ENCODE measurements at places on chromosomes 3 and 15. TPM values are rescaled to one million over a fixed set of nuclear protein-coding genes. Genes with fewer than 3 reads are reported as not detected.

- no peaks in the 10 kb centered on the region for H3K27me3 ChIP-seq
- H3K4me1 ChIP-seq: no peaks in the 10 kb centered on the region
- H3K36me3 ChIP-seq: no peaks in the 10 kb centered on the region
- no peak overlapping the region for H3K27ac ChIP-seq
These were observed 4.8 kb upstream of the DAZL start for GRCh38 chr3:16609927-16610580.

DNA sequence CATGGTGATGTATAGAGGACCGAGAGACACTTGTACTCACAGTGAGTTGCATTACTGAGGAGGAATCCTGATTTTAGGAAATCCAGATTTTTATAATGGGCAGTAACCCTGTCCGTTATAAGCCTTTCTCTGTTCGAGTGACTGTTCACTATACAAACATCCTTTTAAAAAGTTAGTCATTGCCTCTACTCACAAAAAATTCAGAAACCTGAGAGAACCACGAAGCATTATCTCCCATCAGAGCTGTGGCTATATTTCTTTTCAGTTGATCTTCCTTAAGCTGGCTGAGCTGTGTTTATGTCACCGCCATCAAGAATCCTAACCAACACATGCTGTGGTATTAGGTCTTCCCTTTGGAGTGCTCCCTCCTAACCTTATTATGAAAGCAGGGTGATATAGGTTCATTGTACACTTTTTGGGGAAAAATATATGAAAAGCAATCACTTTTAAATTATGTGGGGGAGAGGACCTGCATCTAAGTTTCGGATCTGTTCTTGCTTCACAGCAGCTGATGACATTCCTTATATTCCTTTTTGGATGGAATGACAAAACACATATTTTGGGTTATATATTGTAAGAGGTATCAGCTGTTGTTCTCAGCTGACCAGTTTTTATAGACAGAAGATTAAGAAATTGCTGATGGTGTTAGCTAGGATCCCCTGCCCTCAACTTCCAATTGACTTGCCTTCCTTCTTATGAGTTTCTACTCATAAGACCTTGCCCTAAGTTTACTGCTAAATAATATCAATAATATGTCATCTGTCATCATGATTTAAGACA, 465.9 kb upstream of the RASGRP1 start:
- no peak overlapping the region for H3K4me3 ChIP-seq
- no peaks in the 10 kb centered on the region for H3K4me1 ChIP-seq
- no peak overlapping the region for H3K27ac ChIP-seq
- DNase-seq: no peak

- H3K36me3 ChIP-seq: no peaks in the 10 kb centered on the region
- no peak overlapping the region for H3K4me3 ChIP-seq
- no peak overlapping the region for H3K27ac ChIP-seq
- DNase-seq: no peak
- H3K4me1 ChIP-seq: no peaks in the 10 kb centered on the region
These were observed 10.4 kb downstream of the SOX2 start for GRCh38 chr3:181722156-181722555.

GRCh38 chr15:40921949-40922607, 7.1 kb upstream of the DLL4 start:
- H3K27ac ChIP-seq: no peak overlapping the region
- peaks cover 23% of the 10 kb centered on the region for H3K27me3 ChIP-seq
- no peaks in the 10 kb centered on the region for H3K36me3 ChIP-seq
- H3K4me3 ChIP-seq: no peak overlapping the region
- H3K4me1 ChIP-seq: no peaks in the 10 kb centered on the region

DNA sequence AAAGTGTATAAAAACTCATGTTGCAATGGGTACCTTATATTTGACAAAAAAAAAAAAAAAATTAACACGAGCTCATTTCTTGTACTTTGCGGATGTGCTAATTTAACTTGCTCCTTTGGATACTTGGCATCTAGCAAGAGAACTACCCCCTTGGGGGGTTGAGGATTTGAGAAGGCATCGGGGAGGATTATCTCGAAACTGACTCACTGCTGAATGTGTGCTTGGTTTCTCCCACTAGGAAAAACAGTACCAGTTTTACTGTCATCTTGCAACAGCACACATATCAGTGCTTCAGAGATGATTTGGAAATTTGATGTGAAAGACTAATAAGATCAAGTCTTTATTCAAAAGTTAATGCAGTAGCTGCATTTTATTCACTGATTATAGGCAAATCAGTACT, 891 bp downstream of the EXOG start:
- no peaks in the 10 kb centered on the region for H3K36me3 ChIP-seq
- H3K4me3 ChIP-seq: peak overlapping the region; percentile 90
- no peaks in the 10 kb centered on the region for H3K4me1 ChIP-seq
- H3K27me3 ChIP-seq: no peaks in the 10 kb centered on the region
- no peak for DNase-seq

DNA sequence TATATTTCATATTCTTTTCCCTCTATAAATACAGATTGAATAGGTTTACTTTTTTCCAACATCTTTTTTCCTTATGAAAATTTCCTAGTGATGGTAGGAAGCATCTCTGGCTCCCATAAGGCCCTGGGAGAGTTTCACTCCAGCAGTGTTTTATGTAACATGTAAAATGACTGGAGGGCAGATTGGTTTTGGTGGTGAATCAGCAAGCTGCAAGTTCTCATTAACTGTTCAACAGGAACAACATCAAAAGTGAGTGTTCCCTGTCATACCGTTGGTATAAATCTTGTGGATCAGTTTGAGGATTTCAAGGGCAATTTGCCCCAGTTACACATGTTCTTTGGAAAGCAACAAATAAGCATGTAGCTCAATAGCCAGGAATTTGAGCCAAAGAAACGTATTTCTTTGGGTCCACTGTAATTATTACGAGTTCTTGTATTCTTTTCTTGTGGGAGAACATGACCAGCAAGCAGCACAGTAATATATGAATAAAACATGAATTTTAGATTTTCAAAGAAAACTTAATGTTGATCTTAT, 345.7 kb downstream of the SV2B start:
- H3K36me3 ChIP-seq: no peaks in the 10 kb centered on the region
- H3K27ac ChIP-seq: no peak overlapping the region
- no peak for DNase-seq

DNA sequence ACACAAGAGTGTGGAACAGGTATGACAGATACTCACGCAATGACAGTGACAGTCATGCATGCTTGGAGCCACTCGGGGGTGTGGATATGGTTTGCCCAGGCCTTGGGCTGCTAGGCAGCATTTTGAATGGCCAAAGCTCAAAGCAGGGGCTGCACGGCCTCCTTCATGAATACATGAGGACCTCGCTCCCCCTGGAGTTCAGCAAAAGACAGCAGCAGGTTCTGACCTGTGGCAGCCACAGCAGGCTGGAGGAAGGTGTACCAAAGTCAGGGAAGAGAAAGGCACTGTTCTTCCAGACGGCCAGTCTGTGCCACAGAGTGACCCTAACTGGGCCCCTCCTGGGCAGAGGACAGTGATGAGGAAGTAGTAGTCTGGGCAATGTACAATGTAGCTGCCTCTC, 88.2 kb upstream of the C2CD4B start:
- no peaks in the 10 kb centered on the region for H3K27me3 ChIP-seq
- H3K4me3 ChIP-seq: no peak overlapping the region
- DNase-seq: no peak
- H3K27ac ChIP-seq: no peak overlapping the region
- H3K4me1 ChIP-seq: no peaks in the 10 kb centered on the region

GRCh38 chr3:30761374-30761773, 133.1 kb downstream of the GADL1 start:
- no peak overlapping the region for H3K4me3 ChIP-seq
- DNase-seq: no peak
- H3K27ac ChIP-seq: no peak overlapping the region
- no peaks in the 10 kb centered on the region for H3K36me3 ChIP-seq

- H3K27me3 ChIP-seq: no peaks in the 10 kb centered on the region
- H3K4me3 ChIP-seq: no peak overlapping the region
- H3K27ac ChIP-seq: no peak overlapping the region
- no peaks in the 10 kb centered on the region for H3K4me1 ChIP-seq
- DNase-seq: no peak
- H3K36me3 ChIP-seq: no peaks in the 10 kb centered on the region
These were observed 11.4 kb downstream of the CD86 start for GRCh38 chr3:122066331-122067213.

DNA sequence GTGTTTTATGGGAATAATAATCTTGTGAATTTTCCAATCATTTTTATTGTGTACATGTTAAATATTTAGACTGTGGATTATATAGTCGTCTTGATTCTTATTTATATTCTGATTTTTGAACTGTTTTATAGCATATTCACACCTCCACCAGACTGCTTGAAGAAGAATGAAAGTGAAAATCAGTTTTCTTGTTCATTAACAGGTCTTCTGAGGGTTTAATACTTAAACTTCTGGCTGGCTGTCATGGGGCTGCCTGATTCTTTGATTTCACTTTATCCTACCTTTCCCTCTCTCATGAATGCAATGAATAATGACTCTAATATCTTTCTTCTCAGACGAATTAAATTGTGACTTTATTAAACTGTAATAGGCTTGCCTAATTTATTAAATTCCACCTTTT, 56.2 kb downstream of the ATP2C1 start:
- H3K36me3 ChIP-seq: no peaks in the 10 kb centered on the region
- DNase-seq: no peak
- H3K4me3 ChIP-seq: no peak overlapping the region

- H3K4me3 ChIP-seq: no peak overlapping the region
- no peaks in the 10 kb centered on the region for H3K4me1 ChIP-seq
- no peak for DNase-seq
These were observed 102.9 kb upstream of the CGNL1 start for GRCh38 chr15:57273402-57273801.

DNA sequence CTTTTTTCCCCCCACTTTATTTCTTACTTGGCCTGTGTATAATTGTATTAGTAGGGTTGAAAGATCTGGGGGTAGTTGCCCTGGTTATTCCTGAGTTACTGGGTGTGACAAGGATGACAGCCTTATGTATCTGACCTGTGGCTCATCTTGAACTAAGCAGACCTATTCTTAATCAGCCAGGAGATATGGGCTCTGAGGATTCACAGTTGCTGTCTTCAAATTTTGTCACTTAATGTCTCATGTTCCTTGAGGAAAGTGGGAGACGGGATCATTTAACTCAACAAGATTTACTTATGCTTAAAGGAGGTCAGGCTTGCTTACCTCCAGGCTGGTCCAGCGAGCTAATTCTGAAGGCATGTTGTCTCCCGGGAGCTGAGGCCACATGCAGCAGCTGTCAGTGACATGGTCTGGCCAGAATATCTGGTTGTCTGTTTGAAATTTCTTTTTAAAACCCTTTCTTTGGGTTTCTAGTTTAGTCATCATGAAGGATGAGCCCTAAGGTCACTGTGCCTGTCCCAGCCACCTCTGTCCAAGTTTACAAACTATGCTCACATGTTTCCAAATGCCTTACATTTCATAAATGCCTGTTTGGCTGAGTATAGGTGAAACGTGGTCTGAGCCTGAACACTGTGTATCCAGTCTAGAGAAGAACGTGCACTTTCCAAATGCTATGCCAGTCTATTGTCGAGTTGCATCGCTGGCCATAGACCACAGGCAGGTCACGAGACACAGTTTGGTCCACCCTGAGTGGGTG, 26.8 kb downstream of the LRTM1 start:
- H3K4me1 ChIP-seq: peaks cover 18% of the 10 kb centered on the region
- H3K27me3 ChIP-seq: no peaks in the 10 kb centered on the region
- no peak overlapping the region for H3K4me3 ChIP-seq
- no peaks in the 10 kb centered on the region for H3K36me3 ChIP-seq
- H3K27ac ChIP-seq: no peak overlapping the region

- peak overlapping the region; percentile 93 for H3K4me3 ChIP-seq
- peaks cover 10% of the 10 kb centered on the region for H3K4me1 ChIP-seq
- no peak for DNase-seq
- no peaks in the 10 kb centered on the region for H3K36me3 ChIP-seq
These were observed 558 bp upstream of the NCEH1 start for GRCh38 chr3:172711454-172711795.

- H3K27me3 ChIP-seq: no peaks in the 10 kb centered on the region
- H3K4me1 ChIP-seq: peaks cover 9% of the 10 kb centered on the region
- DNase-seq: peak; percentile 86
- peak overlapping the region; percentile 44 for H3K27ac ChIP-seq
- no peaks in the 10 kb centered on the region for H3K36me3 ChIP-seq
- no peak overlapping the region for H3K4me3 ChIP-seq
These were observed 70.8 kb downstream of the RAP2B start for GRCh38 chr3:153232851-153233271.

GRCh38 chr3:42027571-42027970, 63.6 kb upstream of the TRAK1 start:
- no peak overlapping the region for H3K4me3 ChIP-seq
- DNase-seq: no peak
- peaks cover 31% of the 10 kb centered on the region for H3K4me1 ChIP-seq
- no peaks in the 10 kb centered on the region for H3K27me3 ChIP-seq
- no peak overlapping the region for H3K27ac ChIP-seq

GRCh38 chr3:187105700-187106099, 33.6 kb downstream of the RPL39L start:
- peaks cover 4% of the 10 kb centered on the region for H3K4me1 ChIP-seq
- no peak for DNase-seq
- no peaks in the 10 kb centered on the region for H3K36me3 ChIP-seq
- no peaks in the 10 kb centered on the region for H3K27me3 ChIP-seq
- no peak overlapping the region for H3K4me3 ChIP-seq

- peaks cover 4% of the 10 kb centered on the region for H3K36me3 ChIP-seq
- peaks cover 5% of the 10 kb centered on the region for H3K4me1 ChIP-seq
- no peak overlapping the region for H3K4me3 ChIP-seq
- H3K27ac ChIP-seq: no peak overlapping the region
- H3K27me3 ChIP-seq: no peaks in the 10 kb centered on the region
These were observed 43.2 kb downstream of the ZMAT3 start for GRCh38 chr3:179028408-179028807.

- H3K36me3 ChIP-seq: no peaks in the 10 kb centered on the region
- no peak for DNase-seq
- no peaks in the 10 kb centered on the region for H3K27me3 ChIP-seq
- no peak overlapping the region for H3K27ac ChIP-seq
- H3K4me1 ChIP-seq: no peaks in the 10 kb centered on the region
These were observed 651.8 kb upstream of the SGO1 start for GRCh38 chr3:20837676-20838302.

GCSAM gene
- total RNA-seq: not detected

PCOLCE2 gene
- 6.7 TPM for total RNA-seq

STRC gene
- total RNA-seq: 0.17 TPM

CTXN2 gene
- not detected for total RNA-seq
